ENCODE measurements at places on chromosomes 7 and 10.

DNA sequence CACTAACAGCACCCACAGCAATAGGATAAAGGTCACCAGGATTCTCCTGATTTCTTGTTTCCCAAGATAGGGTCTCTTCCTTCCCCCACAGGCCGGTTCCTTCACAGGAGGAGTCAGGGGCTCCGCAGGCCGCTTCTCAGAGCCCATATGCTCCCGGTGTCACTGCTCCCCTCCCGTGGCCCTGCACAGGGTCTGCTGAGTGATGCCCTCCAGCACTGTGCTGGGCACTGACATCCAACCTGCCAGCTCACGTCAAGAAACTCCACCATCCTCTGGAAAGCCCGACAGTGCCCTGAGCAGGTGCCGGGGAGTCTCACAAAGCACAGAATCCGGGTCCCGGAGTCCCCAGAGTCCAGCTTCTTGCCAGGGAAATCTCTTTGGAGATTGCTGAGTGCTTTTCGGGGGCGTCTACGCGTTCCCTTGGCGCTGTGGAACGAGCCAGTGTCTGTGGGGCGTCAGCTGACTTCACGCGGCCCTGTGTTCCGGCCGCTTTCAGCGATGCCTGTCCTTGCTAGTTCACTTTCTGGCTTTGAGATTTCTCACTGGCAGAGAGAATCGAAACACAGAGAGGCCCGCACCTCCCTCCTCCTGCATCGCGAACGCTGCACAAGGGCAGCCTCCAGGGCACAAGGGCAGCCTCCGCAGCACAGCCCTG lies 567.5 kb downstream of the DNAJB6 start:
- no peak for DNase-seq

- DNase-seq, result no peak
These were observed 1.2 kb upstream of the TMEM273 start for GRCh38 chr10:49189422-49189821.

DNA sequence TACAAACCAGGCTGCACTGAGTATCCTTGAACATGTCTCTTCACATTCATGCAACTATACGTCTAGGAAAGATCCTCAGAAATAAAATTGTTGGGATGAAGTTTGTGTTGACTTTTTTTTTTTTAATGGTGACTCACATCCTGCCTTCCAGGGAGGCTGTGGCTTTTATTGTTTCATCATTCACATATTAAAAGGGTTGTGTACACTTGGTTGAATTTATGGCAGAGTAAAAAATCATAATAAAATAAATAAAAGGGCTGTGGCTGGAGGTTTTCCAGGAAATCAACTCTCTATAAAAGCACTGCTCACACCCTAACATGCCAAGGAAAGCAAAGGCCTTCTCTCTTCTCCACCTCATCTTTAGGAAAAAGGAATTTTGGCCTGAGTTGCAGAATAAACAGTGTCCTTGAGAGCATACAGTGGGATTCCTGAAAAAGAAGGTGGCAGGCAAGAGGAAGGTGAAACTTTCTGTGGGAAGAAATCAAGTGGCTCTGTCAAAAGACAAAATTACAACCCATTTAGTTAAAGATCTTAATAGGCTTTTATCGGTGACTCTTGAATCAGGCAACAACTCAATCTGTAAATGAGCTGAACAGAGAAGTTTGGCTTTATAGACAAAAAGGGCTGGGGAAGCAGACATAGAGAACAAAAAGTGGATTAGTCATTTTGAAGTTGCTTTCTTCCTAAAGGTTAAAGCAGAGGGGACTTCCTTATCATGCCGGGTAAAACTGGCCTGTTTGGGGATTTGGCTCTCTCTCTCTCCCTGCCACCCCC lies 41.6 kb upstream of the FHIP2A start:
- no peak for DNase-seq

DNA sequence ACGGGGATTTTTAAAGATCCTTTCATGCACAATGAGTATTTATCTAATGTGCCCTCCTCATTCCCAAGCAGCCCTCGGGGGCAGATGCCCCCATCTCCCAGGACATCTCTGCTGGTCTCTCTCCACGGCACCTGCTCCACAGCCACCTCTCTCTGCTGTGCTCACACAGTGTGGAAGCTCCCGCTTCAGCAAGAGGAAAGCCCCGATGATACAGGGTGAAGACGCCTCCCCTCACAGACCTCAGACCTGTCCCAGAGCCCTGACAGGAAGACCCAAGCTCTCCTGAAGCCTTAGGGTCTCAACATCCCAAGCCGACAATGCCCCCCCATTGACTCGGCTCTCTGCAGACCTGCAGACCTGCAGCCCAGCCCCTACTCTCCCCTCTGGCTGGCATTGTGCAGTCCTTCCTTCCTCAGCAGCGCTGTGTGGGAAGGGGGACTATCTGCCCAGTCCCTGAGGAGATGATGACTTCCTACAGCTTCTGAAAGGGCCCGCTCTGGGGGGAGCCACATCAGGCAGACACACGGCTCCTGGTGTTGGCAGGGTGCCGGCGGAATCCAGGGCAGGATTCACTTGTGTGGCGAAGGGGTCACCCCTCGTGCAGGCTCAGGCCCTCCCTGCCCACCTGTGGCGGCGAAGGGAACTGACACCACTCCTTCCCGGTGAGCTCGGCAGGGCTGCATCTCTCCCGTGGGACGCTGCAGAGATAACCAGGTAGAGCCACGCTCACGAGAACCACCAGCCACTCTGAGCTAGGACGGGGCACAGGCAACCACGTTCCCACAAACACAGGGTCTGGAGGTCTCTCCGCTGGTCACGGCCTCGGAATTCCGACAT lies 61.8 kb downstream of the PTPRN2 start:
- no peak for DNase-seq

DNA sequence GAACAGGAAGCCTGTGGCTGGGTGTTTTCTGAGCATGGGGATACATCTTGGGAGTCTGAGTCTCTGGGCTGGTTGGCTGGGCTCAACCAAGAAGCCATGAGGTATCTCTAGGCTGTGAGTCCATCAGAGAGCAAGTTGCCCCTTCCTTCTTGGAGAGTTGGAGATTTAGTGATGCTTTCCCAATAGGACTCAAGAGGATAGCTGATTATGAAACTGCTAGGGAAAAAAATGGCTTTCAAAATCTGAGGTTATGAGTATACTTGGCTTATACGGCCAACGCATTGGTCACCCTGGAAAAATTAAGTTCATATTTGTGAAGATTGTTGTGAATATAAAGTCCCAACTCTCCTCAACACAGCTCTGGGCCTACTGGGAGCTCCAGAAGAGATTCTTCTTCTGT lies 162.7 kb upstream of the KMT2E start:
- DNase-seq, result no peak

DNA sequence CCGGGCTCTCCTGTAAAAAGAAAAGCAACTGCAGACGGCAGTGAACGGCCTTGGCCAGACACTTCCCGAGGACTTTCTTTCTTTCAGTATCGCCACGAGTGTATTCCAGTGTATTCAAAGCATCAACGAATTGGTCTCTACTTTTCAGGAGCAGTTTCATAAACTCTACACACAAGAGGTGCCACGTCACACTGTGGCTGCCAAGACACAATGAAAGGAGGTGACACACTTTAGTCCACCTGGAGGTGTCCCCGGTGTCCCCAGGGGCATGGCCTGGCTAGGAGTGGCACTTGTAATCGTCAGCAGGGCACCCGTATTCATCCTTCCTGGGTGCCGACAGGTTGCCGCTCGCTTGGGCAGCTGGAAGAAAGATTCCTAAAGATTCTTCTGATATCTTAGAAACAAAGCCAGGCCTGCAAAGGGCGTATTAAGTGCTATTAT lies 5.0 kb downstream of the TNS3 start:
- no peak for DNase-seq

- DNase-seq, result no peak
These were observed 80.8 kb upstream of the MKX start for GRCh38 chr10:27826369-27826768.

- DNase-seq, result no peak
These were observed 176.1 kb downstream of the CHN2 start for GRCh38 chr7:29370531-29371314.

DNA sequence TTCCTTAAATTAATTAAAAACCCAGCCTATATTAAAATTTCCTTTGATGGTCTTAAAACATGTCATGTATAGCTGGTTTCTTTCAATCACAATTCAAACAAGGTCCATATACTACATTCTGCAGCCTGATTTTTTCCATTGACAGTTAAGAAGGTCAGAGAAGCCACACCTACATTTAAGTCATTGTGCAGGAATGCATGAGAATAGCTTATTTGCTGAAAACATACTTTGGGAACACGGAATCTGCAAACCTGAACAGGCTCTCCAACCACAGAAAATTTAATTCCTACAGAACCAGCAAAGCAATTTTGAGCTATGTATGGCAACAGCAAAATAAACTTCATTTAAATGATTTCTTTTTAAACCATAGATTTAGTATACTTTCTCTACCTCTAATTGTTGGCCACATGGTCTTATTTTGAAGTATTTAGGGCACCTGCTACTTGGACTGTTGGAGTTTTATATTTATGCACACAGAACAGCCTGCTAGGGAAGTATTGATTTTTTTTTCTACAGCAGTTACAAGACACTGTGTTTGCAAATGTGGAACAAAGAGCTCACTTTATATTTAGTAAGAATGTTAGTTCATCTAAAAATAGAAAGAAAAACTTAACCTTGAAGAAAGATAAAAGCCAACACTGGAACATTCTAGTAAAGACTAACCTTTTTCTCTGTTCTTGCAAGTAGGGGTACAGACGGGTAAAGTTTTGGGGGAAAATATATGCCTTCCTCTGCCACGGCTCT lies 240.9 kb upstream of the IMMP2L start:
- no peak for DNase-seq

- no peak for DNase-seq
These were observed 72.9 kb upstream of the GRID1 start for GRCh38 chr10:86439544-86439943.

- peak; percentile 64 for DNase-seq
These were observed 85.4 kb downstream of the ICA1 start for GRCh38 chr7:8176370-8177081.

DNA sequence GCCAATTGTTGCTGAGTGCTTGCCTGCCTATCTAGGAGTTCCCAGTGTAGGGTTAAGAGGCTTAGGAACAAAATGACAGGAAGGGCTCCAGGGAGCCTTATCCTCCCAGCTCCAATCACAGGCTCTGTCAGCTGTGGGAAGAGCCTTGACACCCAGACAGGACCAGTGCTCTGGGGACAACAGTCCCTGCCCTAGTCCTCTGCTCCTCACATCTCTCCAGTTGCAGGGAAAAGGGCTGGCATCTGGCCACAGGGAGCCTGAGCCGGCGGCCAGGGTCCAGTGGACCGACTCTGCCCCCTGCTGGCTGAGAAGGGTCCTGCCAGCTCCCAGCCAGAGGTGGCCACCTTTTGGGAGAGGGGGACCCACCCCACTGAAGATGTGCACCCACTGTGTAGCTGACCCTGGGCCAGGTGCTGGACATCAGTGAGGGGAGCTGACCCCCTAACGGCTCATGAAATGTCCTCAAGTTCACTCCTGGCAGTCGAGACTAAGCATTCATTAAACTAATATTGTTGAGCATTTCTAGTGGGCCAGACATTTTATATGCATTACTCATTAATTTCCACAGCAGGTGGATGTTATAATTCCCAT lies 17.6 kb downstream of the DNAJB12 start:
- DNase-seq, result peak; percentile 82

- DNase-seq, result no peak
These were observed 463.2 kb upstream of the GALNT17 start for GRCh38 chr7:70668606-70669358.

DNA sequence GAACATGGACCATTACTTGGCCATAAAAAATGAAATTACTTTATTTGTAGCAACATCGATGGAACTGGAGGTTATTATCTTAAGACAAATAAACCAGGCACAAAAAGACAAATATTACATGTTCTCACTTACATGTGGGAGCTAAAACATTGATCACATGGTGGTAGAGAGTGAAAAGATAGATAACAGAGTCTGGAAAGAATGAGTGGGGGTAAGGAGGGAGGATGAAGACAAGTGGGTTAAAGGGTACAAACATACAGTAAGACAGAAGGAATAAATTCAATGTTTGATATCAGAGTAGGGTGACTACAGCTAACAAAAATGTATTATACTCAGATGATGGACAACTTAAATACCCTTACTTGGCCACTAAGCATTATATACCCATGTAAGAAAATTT lies 100.0 kb upstream of the WNT16 start:
- DNase-seq, result no peak

- DNase-seq, result no peak
These were observed 167.0 kb upstream of the PITRM1 start for GRCh38 chr10:3339531-3339950.

DNA sequence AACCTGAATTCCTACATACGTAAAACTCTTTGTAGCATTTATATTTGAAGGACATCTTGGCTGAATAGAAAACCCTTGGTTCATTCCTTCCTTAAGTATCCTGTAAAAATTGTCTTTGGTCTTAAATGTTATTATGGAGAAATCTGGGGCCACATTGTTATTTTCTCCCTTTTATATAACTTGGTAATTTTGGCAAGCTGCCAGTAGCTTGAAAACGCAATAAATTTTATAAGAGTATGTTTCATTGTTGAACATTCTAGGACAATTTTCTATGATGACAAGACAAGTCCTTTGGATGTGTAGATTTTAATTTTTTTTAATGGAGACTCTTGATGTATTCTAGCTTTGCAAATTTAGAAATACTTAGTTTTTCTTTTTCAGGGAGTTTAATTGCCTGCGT lies 191.9 kb downstream of the ABCA13 start:
- DNase-seq, result no peak

DNA sequence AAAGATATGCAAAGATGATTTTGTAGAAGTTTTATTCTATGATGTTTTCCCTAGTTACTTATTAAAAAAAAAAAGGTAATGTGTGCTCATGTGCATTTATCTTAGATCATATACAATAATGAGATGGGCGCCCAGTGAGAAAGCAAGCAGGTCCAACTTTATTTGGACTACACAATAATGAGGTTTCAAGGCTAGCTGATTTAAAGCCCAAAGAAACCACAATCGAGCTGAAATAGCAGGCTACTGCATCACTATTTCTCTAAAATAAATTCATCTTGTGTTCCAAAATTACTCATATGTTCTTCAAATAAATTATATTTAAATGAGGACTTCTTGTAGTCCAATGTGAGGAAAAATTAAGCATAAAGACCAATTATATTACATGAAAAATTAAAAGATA lies 110.1 kb downstream of the JMJD1C start:
- no peak for DNase-seq

DNA sequence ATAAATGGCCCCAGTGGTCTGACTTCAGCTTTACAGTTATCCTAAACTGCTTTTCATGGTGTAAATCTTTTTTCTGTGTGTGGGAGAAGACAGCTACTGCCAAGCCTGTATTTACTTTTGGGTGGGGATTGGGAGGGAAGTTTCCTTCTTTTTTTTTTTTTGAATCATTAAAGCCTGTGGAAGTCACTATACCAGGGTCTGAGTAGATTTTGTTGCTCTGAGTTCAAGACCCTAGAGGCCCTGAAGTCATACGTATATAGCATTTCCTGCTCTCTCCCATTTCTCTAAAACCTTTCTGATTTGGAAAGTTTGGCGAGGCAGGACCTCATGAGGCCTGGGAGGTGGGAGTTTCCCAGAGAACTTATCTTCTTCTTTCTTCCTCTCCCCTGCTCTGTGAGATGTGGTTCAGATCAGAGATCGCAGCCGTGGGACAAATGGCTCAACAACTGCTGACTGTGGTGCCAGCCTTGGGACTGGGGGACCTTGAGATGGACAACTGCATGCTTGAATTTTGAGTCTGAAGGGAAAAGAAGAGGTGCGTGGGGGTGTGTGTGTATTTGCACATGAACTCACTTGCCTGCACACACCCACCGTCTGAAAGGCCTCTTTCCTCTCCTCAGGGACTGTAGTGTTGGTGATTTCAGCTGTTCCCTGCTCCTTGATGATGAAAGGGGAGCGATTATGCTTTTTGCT lies 18.1 kb downstream of the LRMDA start:
- DNase-seq, result no peak

Measured in activated CD4-positive, alpha-beta T cell treated with anti-CD3 and anti-CD28 coated beads, Interleukin-2, amount 50 U/mL, for 48 hours (primary cell).